ENCODE measurements at places on chromosomes 5 and 9.

DNA sequence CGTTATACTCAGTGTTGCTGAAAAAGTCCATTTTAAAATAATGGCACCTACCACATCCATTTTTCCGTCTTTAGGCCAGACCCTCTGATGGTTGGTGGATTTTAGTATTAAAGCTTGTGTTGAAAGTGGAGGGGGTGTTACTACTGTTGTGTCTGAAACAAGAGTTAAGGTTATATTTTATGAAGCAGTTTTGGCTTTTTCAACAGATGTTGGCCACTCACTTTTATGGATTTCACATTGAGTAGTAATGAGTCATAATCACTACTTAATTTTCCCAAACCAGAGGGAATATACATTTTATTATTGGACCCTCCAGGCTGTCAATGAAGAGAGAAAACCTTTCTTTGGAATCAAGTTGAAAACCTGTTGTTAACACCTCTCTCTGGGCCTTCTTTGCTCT is 88.0 kb downstream of the TRIO start:
- no peak for DNase-seq

- DNase-seq: no peak
Measured at GRCh38 chr5:11903614-11904264, 507 bp downstream of the CTNND2 start.

DNA sequence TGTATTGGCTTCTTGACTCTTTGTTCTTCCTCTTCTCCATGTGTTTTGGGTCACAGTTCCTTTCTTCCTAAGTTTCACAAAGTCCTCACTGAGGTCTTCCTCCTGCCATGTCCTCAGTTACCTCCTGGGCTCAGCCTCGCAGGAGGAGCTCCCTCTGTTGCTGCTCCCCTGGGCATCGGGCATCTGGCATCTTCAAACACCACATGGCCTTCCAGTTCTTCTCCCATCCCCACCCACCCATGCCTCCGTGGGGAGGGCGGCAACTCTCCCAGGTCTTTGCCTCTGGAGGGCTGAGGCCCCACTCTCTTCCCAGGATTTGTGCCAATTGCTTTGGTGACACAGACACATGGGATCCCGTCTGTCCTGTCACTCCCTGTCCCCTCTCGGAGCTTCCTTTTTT is 22.8 kb downstream of the MRPL36 start:
- no peak for DNase-seq

- no peak for DNase-seq
Measured at GRCh38 chr5:122341087-122341486, 29.1 kb downstream of the SNCAIP start.

DNA sequence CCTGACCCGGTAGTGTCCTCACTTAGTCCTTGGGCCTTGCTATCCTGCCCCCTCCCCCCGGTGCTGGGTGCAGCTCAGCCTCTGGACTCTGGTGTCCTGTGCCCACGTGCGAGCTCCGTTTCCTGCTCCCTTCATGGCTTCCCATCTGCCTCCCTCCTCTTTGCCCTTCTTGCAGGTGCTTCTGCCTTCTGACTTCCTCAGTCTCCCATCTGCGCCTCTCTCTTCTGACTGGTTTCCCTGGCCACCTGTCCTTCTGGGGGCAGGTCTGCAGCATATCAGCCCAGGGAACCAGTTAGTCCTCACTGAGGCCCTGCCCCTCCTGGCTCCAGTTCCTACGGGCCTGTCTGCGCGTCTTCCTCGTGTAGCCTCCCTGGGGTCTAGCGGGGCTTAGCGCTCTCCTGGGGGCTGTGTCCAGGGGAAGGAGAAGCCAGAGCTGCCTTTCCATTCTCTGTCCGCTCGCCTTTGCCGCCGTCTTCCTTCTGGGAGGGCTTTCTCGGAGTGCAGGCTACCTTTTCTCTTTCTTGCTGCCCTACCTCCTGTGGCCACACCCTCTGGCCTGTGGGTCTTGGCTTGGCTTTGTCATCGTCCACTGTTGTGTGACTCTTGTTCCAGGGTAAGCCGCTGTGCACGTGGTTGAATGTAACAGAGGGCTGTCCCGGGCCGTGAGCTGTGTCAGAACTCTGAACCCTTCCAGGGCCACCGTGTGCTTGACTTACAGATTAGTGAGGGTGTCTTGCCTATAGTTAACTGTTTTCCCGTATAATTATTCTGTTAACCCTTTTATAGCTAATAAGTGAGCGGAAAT is 51.8 kb downstream of the EHMT1 start:
- no peak for DNase-seq

DNA sequence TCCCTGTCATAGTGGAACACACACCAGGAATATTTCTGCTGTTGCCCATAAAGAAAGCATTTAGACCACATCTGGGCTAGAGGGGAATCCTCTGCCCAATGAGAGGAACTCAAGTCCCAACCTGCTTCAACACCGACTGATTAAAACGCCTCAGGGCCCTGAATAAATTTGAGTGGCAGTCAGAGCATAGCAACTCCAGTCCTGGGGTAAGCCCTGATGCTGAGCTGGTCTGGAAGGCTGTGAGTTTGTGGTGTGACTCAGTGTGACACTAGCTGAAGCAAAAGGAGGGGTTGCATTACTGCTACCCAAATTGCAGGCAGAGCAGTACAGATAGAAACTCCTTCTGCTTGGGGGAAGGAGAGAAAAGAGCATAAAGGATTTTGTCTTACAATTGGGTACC is 148.3 kb downstream of the PRDM9 start:
- DNase-seq: no peak

Data from stimulated activated CD8-positive, alpha-beta memory T cell treated with anti-CD3 and anti-CD28 coated beads, Interleukin-4, amount 100 ng/mL, for 1 hour (primary cell).